ENCODE measurements at places on chromosomes 12 and 14. TPM values are rescaled to one million over a fixed set of nuclear protein-coding genes. Genes with fewer than 3 reads are reported as not detected.

DNA sequence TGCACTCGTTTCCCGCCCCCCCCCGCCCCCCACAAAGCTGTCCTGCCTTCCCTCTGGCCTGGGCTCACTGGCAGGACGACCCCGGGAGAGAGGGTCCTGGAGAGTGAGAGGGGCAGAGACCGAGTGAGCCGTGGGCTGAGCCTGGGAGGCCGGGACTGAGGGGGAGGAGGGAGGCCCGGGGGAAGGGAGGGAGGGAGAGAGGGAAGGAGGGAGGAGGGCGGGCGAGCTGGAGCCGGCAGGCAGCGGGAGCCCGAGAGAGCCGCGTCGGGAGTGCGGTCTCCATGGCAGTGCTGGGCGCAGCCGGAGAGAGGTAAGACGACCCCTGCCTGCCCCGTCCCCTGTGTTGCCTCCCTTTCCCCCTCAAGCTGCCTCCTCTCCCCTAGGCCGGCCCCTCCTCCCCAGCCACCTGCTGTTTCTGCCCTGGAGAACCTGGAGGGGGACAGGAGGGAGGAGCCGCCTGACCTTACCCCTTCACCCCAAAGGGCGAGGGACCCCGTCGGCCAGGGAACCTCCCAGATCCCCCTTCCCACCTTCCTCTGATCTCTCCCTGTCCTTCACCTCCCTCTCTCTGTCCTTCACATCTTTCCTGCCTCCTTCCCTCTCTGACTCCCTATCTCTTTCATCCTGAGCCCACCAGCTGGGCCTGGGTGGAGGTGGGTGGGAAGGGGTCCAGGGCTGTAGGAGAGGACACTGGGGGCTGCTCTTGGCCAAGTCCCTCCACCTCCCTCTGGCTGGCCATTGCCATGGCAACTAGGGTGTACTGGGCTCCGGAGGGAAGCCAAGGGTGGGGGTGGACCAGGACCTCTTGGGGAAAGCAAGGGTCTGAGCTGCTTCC is at the start of gene GPR162:
TSS of gene GPR162 (plus strand) at position 231 of the 835 bp plus-strand sequence. CDS start 2,078 bp downstream, outside the sequence.
- H3K36me3 ChIP-seq = peaks cover 11% of the 10 kb centered on the region
- DNase-seq = peak; percentile 27
- H3K4me3 ChIP-seq = peak within 1 kb of the TSS; percentile 32
- no peak within 1 kb of the TSS for H3K27ac ChIP-seq

DNA sequence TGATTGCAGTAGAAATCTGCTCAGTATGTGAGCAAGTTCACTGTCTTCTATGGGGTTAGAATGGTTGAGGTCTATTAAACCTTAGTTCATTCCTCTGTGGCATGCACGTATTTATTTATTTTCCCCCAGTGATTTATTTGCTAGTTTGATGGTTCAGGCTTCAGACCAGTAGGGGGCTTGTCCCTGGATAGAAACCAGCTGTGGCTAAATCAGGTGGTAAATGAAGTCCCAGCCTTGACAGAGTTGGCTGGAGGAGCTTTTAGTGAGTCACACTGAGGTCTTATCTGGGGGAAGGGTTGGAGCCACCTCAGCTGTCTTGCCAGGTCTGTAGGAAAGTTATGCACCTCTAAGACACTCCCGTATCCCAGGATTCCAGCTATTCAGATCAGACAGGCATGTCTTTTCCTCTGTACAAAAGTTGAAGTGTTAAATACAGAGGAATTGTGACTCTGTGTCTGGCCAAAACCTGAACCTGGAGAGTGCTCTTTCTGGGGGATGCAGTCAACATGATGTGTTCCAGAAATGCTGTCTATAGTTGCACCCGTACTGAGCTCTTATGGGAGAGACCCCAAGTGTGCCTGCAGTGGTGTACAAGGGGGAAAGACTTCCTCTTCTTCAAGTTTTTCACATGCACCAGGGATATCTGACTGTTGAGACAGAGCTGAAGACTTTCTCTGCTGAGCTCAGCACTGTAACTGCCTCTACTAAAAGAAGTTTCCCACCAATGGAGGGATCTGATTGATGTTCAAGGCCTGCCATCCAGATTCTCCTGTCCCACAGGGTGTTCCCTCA is 1322.1 kb downstream of the TMEM121 start:
- DNase-seq = peak; percentile 15
- peaks cover 20% of the 10 kb centered on the region for H3K4me1 ChIP-seq
- no peak overlapping the region for H3K4me3 ChIP-seq

- H3K4me1 ChIP-seq = peaks cover 83% of the 10 kb centered on the region
- peak overlapping the region; percentile 75 for H3K27ac ChIP-seq
- peaks cover 58% of the 10 kb centered on the region for H3K36me3 ChIP-seq
- H3K27me3 ChIP-seq = no peaks in the 10 kb centered on the region
- peak overlapping the region; percentile 43 for H3K4me3 ChIP-seq
Observed at GRCh38 chr14:61706096-61706690, 10.9 kb downstream of the HIF1A start.

The SDR39U1 gene
- total RNA-seq = 70.5 TPM

DNA sequence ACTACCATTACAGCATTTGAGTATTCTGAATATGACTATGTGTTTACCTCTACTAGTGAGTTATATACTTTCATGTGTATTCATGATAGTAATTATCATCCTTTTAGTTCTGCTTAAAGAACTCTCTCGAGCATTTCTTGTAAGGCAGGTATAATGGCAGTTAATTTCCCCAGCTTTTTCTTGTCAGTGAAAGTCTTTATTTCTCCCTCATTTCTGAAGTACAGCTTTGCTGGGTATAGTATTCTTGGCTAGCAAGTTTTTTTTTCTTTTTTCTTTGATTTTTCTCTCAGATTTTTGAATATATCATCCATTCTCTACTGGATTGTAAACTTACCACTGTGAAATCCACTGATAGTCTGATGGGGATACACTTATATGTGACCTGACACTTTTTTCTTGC is 165.9 kb upstream of the ARHGAP5 start:
- peaks cover 1% of the 10 kb centered on the region for H3K36me3 ChIP-seq
- no peak for DNase-seq
- H3K27ac ChIP-seq = no peak overlapping the region
- no peak overlapping the region for H3K4me3 ChIP-seq
- H3K27me3 ChIP-seq = peaks cover 2% of the 10 kb centered on the region
- H3K4me1 ChIP-seq = no peaks in the 10 kb centered on the region

DNA sequence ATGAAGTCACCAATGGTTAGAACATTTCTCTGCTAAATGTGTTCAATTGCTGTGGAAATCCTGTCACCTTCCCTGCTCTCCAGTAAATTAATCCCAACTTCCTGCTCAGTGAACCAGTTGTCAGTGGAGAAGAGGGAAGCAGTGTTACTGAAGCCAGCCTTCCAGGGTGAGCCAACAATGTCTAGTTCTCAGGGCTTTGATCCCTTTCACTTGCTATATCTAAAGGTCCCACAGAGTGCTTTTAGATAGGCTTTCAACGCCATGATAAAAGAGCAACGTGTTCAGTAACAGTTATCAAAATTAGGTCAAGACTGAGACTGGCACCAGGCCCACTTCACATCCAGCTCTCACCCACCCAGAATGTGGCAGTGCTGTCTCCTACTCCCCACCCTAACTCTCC is 139.7 kb downstream of the KCNH5 start:
- no peaks in the 10 kb centered on the region for H3K4me1 ChIP-seq
- peaks cover 2% of the 10 kb centered on the region for H3K27me3 ChIP-seq
- H3K36me3 ChIP-seq = no peaks in the 10 kb centered on the region
- no peak for DNase-seq
- no peak overlapping the region for H3K4me3 ChIP-seq

DNA sequence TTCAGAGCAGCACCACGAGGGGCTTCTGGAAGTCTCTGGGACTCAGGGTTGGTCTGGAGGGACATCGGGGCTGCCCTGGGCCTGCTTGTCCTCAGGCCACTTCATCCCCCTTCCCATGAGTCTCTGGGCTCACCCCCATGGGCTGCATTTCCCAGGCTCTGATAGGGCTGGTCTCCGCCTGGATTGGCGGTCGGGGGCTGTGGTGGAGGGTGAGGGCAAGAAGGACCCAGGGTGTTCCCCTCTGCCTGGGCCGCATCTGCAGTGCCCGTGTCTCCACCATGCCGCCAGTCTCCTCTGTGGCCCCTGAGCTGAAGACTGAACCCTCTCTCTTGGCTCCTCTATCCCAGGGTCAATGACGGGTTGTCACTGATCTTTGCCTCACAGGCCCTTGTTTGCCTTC is 242.1 kb downstream of the ADGRD1 start:
- no peak overlapping the region for H3K27ac ChIP-seq
- no peak for DNase-seq
- no peaks in the 10 kb centered on the region for H3K36me3 ChIP-seq

- H3K4me3 ChIP-seq = no peak overlapping the region
- DNase-seq = no peak
- no peak overlapping the region for H3K27ac ChIP-seq
Observed at GRCh38 chr12:28882444-28882843, 266.6 kb upstream of the FAR2 start.

DNA sequence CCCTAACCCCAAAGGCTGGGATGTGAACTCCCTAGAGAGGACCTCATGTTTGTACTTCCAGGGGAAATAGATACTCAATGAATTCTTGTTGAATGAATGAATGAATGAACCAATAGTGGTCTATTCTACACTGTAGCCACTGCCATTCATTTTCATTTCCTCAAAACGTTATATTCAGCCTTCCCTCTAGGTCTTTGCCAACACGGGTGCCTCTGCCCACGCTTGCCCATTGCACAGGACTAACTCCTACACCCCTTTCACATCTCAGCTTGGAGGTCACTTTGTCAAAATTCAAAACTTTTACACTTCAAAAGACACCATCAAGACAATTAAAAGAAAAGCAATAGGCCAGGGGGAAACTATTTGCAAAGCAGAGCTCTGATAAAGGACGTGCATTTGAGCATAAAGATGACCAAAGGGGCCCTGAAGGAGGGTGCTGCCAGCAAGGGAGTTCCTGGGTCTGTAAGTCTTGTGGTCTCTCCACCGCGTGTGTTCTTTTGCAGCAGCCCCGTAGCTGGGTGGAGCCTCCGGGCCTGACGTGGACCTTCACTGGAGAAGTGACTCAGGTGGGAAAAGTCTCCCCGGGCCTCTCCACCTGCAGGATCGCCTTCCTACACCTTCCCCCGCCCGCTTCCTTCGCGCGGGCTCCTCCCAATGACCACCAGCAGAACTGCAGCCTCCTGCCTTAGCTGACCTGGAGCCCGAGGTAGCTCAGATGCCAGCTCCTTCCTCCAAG is 31.5 kb downstream of the TMEM63C start:
- no peaks in the 10 kb centered on the region for H3K4me1 ChIP-seq
- peaks cover 11% of the 10 kb centered on the region for H3K27me3 ChIP-seq
- no peaks in the 10 kb centered on the region for H3K36me3 ChIP-seq
- no peak overlapping the region for H3K27ac ChIP-seq
- H3K4me3 ChIP-seq = no peak overlapping the region
- peak; percentile 60 for DNase-seq
